ENCODE measurements at places on chromosomes 4 and X.

DNA sequence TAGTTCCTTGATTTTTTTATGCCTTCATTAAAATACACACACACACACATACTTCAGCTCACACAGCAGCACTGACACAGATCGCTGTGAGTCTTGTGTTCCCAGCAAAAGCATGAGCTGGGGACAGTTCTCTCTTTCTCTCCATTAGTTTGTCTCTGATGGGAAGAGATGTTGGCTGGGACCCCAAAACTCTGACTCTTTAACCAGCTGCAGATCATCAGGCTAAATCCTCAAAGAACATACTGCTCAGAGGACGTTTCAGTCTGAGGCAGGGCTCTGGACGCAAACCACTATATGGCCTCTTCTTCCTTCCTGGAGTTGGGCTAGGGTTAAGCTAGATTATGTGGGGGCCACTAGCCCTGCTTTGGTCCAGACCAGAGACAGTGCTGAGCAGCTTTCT lies 109.6 kb downstream of the NHSL2 start:
- peak; percentile 70 for DNase-seq

- no peak for DNase-seq
These were observed 4.7 kb upstream of the MSX1 start for GRCh38 chr4:4854649-4855295.

DNA sequence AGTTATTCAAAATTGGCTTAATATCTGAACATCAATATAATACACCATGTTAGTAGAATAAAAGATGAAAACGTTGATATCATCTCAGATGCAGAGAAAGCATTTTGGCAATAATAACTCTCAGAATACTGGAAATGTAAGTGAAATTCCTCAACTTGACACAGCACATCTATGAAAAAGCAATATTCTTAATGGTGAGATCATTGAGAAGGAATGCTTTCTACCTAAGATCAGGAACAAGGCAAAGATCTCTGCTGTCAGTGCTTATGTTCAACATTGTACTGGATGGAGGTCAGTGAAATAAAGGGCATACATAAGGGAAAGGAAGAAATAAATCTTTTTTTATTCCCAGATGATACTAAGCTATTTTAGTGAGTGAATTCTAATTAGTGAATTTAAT lies 40.6 kb downstream of the MRPL1 start:
- DNase-seq: peak; percentile 42

- DNase-seq: no peak
These were observed 1.0 kb downstream of the SCD5 start for GRCh38 chr4:82797405-82798111.

GRCh38 chrX:72018277-72019112 lies 107.8 kb downstream of the NHSL2 start:
- DNase-seq: peak; percentile 88

DNA sequence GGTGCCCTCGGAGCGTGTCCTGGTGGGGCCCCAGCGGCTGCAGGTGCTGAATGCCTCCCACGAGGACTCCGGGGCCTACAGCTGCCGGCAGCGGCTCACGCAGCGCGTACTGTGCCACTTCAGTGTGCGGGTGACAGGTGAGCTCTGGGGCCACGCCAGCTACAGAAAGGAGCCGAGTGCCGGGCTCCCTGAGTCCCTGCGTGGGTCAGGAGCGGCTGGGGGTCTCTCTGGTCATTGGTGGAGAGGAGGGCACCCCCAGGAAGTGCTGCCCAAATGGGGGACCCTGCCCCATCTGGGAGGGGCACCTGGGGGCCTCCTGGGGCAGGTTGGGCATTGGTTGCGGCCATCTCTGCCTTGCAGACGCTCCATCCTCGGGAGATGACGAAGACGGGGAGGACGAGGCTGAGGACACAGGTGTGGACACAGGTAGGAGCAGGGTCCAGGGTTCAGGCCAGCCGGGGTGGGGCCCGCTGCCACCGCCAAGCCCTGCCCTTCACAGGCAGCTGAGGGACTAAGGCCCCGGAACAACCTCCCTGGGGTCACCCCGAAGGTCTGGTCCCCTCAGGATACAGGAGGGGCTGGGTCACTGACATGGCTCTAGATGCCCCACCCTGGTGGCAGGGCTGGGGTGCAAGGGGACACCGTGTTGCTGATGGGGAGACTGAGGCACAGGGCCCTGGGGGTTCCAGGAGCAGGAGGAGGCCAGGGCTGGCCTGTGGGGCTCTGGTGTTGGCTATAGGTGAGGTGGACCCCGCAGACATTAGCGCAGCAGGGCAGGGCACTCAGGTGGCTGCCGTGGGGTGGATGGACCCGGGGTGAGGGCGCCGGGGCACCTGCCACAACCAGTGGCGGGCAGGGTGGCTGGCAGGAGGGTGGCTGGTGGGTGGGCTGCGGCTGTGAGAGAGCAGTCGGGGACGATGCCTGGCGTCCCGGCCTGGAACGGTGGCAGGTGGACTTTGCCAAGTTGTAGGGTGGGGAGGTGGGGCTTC lies 6.6 kb downstream of the FGFR3 start:
- no peak for DNase-seq

DNA sequence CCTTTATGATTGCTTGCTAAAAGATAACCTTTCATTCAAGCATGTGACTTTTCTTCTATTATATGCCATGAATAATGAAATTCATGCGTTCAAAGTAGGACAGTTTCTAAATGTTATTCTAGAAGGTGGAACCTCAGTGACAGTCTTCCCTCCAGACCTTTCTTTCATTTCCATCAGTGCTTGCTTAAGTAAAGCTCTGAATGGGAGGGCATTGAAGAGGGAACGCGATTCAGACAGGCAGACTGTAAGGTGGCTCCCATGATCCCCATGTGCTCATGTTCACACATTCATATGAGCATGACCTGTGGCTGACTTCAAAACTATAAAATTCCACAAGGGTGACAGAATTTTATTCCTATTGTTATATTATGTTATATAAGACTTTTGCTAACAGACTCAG lies 1367.3 kb upstream of the IGFBP7 start:
- no peak for DNase-seq

- no peak for DNase-seq
These were observed 94.1 kb downstream of the DRD5 start for GRCh38 chr4:9875516-9875915.

DNA sequence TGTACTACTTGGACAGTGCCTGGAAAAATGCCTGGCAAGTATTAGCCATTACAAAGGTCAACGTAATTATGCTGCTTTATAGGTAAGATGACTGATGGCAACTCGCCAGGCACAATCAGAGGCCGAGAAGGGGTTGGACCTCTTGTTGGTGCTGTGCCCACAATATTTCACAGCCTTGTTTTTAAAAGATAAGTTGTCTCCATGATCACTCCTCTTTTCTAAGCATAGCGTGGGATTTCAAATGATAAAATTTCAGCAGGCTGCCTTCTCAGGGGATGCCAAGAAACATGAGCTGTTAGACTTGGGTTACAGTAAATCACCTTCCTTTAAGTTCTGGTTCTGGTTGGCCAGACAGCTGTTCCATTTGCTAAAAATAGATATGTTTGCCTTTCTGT lies 26.9 kb downstream of the HOPX start:
- DNase-seq: peak; percentile 62

DNA sequence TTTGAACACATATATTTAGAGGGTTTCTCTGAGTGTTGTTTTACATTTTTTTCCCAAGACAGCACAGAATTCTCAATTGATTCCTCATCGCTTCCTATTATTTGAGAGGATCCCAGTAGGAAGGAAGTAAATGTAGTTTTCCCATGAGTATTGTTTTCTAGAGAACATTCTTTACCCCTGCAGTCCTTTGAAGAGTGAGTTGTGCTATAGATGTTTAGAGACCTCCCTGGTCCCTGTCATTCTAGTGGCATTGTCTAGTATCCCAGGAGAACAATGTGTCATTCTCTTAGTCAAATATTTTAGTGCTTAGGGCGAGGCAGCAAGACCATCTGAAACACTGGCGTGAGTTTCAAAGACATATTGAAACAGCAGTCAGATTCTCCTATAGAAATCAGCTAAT lies 32.5 kb downstream of the SORBS2 start:
- no peak for DNase-seq

DNA sequence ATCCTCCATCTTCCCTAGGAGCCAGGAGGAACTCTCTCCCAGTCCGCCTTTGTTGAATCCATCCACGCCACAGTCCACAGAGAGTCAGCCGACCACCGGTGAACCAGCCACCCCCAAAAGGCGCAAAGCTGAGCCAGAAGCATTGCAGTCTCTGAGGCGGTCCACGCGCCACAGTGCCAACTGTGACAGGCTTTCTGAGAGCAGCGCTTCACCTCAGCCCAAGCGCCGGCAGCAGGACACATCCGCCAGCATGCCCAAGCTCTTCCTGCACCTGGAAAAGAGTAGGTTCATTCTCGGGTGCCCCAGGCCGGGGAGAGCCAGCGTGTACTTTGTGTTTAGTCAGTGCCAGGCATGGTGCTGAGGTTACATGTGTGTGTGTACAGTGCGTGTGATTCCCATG lies 7.4 kb downstream of the MSL3 start:
- DNase-seq: no peak

DNA sequence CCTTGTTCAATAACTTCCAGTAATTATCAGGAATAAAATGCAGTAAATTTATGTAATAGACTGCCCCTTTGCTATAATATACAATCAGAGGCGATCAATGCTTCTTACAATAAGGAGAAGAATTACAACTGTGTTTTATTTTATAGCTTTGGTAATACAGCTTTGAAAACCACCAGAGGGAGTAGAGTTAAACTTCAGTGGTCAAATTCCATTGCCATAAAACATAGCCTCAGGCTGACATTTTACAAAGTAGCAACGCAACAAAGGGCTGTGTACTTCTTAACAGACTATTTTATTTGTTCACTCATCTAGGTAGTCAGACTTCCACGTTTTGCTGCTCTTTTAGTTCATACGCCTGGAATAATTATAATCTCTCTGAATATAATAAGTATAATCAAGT lies 58.5 kb downstream of the TEX13C start:
- DNase-seq: no peak

GRCh38 chr4:130124066-130124465 lies 1028.1 kb downstream of the C4orf33 start:
- DNase-seq: peak; percentile 6

GRCh38 chr4:82900066-82900410 lies 497 bp upstream of the THAP9 start:
- no peak for DNase-seq
